ENCODE measurements at places on chromosomes 16 and 17.

DNA sequence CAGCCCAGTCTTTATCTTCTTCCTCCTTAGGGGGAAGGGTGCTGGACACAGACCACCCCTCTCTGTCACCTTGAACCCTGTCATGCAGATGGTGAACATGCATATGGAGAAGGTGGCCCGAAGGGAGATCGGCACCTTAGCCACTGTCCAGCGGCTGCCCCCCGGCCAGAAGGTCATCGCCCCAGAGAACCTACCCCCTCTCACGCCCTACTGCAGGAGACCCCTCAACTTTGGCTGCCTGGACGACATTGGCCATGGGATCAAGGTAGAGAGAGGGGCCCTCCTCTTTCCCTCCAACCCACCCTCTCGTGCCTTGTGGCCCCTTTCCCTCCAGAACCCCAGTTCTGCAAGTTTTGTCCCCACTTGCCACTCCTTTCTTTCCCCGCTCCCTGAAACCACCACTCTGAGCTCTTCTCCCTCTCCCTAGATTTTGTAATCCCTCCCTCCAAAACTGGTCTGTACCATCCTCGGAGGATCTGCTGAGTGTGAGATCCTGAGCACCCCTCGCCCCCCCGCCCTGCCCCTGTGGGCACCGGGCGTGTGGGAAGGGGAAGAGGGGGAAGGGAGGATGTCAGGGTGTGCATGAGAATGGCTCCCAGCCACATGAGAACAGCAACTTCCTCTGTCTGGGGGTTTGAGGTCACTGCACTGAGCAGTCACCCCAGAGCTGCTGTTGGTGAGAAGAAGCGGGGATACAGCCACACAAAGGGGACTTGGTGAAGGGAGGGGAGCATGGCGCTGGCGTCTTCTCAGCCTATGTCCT lies 7.3 kb downstream of the ABI3 start:
- DNase-seq, result peak; percentile 20

GRCh38 chr16:24852281-24852721 lies 6.5 kb downstream of the SLC5A11 start:
- DNase-seq, result no peak

GRCh38 chr17:5045496-5045895 lies 10.3 kb upstream of the SLC52A1 start:
- no peak for DNase-seq

- no peak for DNase-seq
Measured at GRCh38 chr16:84153660-84154214, 8.6 kb downstream of the DNAAF1 start.

GRCh38 chr16:56190048-56190676 lies 1.1 kb upstream of the GNAO1 start:
- no peak for DNase-seq

DNA sequence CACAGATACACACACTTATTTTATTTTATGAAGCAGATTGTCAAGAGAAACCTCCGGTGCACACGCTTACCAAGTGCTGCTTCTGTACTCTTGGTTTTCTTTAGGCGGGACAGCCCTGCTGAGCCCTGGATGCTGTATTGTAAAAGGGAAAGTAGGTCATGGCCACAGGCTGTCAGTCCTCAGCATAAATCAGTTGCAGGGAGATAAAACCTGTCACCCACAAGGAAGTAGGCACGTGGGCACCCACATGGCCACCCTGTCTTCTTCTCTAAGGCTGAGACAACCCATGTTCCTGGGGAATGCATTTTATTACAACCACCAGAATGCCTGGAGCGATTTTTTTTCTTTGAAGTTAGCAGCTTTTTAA lies 59.3 kb downstream of the ASIC2 start:
- DNase-seq, result no peak

- DNase-seq, result no peak
Measured at GRCh38 chr16:10001258-10001775, 180.9 kb downstream of the GRIN2A start.

DNA sequence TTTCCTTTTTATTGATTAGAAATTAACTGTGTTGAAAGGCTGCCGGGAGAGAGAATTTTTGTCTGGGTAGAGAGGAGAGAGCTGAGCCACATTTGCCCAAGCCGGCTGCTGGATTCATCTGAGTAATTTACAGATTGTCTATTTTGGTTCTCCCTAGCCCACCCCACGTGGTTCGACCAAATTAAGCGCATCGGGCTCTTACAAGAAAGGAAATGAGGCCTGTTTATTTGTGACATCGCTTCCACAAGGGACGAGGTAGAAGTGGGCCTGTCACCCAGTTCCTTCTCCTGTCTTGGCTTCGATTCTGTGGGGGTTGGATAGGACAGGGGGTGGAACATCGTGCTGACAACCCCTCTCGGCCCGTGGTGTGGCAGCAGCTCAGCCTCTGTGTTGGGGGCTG lies 42.9 kb downstream of the SYT17 start:
- DNase-seq, result no peak

DNA sequence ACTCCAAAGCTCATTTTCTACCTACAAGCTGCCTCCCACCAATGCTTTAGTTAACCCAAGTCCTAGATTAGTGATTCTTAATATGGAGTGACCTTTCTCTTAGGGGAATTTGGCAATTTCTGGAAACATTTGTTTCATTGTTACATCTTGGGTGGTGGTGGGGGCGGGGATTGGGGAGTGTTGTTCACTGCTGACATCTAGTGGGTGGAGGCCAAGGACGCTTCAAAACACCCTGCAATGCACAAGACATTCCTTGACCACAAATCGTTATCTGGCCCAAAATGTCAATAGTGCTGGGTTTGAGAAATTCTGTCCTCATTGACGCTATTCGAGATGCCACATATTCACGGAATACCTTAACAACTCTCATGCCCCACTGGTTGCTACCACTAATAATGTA lies 282.9 kb downstream of the RBFOX1 start:
- DNase-seq, result no peak

GRCh38 chr17:39264119-39264518 lies 38.4 kb upstream of the STAC2 start:
- DNase-seq, result no peak

- no peak for DNase-seq
Measured at GRCh38 chr16:58047557-58048348, 22.2 kb downstream of the MMP15 start.

- no peak for DNase-seq
Measured at GRCh38 chr16:85002608-85003007, 8.7 kb downstream of the ZDHHC7 start.

GRCh38 chr16:73019457-73020362 lies 28.2 kb downstream of the ZFHX3 start:
- no peak for DNase-seq

All from hematopoietic multipotent progenitor cell treated with erythropoietin and hydrocortisone succinate and interleukin-3 and kit ligand, for 8 days (in vitro differentiated cells).